ENCODE measurements at places on chromosomes 2 and 18.

- no peak for DNase-seq
These were observed 13.0 kb upstream of the KLF11 start for GRCh38 chr2:10030311-10030736.

DNA sequence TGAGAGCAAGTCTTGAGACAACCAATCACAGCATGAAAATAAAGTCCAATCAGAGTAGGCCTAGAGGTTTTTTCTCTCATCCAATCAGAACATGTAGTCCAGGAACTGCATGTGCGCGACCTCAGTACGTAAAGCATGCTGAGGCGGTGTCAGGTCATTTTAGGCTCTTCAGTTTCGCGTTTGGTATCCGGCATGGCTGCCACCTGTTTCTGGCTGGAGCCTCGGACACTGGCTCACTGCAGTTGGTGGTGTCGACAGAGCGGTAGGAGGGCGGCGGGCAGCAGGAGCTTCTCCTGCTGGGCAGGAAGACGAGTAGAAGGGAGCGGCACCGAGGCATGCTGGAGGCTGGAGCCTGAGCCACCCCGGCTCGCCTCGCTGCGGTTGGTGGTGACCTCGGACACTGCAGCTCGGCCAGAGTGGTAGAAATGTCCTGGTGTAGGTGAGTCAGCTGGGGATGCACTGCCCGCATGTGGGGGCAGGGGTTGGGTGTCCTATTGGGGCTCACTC lies 15.8 kb downstream of the CCDC74A start:
- DNase-seq, result no peak

DNA sequence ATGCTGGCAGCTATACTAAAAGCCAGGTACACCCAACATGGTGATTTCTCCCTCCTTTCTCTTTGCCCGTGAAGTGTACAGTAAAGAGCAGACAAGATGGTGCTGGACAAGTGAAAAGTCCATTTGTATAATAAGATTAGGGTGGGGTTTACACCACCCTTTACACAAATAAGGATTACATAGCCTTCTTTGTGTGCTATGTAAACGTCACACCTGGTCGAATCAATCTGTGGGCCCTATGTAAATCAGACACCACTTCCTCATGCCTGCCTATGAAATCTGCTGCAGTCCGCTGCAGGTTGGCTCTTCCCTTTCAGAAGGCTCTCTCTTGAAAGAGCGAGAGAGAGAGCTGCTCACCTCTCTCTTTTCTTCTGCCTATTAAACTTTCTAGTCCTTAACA lies 1054.3 kb upstream of the SLC39A10 start:
- DNase-seq, result no peak

DNA sequence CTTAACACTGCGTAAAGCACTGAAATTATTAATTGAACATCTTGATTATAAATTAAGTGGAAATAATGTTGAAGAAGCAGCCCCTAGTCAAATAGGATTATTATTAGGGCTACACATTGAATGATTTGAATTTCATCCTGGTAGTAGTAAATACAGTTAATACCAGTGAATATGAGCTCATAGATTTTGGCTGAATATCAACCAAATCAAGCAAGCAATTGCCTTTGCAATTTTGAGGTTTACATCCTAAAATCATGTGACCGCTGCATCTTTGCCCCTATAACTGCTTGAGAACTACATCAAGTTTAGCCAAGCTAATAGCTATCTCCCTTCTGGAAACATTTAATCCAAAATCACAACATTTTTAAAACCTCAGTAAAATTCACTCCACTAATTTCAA lies 801.2 kb upstream of the PIK3C3 start:
- DNase-seq, result no peak

DNA sequence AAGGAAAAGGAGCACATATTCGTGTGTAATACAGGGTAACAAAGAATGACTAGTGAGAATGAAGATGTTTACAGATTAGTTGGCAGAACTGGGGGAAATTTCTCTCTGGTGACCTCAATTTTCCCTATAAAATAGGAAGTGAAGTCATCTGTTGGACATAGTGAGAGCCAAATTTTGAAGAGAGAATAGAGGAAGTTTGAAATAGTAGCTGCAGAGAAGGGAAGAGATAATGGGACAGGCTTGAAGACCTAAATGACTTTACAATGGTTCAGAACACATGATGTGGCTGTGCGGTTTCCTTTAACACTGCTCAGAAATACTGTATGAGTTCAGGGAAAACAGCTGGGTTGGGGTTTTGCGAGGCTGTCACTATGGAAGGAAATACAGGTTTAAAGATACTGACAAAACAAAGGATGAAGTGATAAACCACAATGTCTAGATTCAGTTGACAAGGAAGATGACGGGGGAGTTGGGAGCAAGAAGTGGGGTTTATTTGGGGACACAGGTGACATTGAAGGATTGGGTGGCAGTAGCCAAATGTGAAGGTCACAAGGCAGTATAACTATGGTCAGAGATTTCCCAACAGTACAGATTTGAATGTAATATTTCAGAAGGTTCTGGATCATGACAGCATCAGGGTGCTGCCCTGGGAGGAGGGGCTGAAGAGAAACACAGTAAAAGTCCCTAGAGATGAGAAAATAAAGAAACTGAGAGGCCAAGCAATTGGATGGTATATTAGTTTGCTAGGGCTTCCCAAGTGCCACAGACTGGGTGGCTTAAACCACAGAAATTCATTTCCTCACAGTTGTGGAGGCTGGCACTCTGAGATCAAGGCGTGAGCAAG lies 82.6 kb upstream of the TANK start:
- peak; percentile 9 for DNase-seq

DNA sequence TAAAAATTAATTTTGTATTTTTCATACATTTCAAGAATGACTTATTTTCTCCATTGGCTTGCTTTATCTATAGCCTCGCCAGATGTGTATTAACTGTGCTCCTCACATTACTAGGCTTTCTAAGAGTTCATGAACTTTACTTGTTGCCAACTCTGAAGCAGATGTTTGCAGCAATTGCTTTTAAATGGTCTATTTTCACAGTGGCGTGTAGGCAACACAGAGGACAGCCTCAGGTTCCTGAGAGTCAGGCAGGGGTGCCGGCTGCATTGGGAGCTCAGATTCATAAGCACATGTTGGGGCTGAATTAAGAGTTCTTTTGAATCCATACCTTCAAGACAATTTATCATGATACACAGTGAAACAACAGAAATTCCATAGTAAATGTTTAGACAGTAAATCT lies 179.2 kb upstream of the PXDN start:
- no peak for DNase-seq

- DNase-seq, result no peak
These were observed 158.8 kb upstream of the WDSUB1 start for GRCh38 chr2:159445307-159445706.

GRCh38 chr2:107325981-107326786 lies 440.2 kb upstream of the ST6GAL2 start:
- DNase-seq, result no peak

- DNase-seq, result no peak
These were observed 47.3 kb downstream of the MAP3K20 start for GRCh38 chr2:173122936-173123335.

GRCh38 chr18:56900195-56901094 lies 246.4 kb upstream of the BOD1L2 start:
- no peak for DNase-seq

DNA sequence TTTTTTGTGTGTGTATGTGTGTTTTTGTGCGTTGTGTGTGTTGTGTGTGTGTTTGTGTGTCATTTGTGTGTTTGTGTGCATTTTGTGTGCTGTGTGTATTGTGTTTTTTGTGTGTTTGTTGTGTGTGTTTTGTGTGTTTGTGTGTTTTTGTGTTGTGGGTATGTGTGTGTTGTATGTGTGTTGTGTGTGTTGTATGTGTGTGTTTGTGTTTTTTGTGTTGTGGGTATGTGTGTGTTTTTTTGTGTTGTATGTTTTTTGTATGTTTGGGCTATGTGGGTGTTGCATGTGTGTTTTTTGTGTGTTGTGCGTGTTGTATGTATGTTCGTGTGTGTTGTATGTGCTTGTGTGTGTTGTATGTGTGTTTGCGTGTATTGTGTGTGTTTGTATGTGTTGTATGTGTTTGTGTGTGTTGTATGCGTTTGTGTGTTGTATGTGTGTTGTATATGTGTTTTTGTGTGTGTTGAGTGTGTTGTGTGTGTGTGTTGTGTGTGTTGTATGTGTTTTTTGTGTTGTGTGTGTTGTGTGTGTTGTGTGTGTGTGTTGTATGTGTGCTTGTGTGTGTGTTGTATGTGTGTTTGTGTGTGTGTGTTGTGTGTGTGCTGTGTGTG lies 275.3 kb downstream of the HRH4 start:
- no peak for DNase-seq

DNA sequence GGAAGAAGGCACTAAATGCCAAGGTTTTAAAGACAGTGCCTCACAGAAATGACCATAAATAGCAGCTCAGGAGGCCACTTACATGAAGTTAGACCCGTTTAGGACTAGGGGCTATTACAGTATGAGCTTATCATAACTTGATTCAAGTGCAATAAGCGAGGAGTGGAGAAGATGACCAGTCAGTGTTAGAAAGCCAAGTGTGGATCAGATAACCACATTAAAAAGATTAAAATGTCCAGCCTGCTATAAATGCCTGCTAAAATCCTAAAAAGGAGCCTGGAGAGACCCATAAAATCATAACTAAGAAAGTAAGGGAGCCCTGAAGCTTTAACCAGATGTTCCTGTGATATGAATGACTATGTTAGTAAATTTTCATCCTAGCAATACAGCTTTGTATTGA lies 117.5 kb upstream of the ZNF521 start:
- no peak for DNase-seq

GRCh38 chr2:7841751-7842150 lies 840.1 kb upstream of the ID2 start:
- no peak for DNase-seq

DNA sequence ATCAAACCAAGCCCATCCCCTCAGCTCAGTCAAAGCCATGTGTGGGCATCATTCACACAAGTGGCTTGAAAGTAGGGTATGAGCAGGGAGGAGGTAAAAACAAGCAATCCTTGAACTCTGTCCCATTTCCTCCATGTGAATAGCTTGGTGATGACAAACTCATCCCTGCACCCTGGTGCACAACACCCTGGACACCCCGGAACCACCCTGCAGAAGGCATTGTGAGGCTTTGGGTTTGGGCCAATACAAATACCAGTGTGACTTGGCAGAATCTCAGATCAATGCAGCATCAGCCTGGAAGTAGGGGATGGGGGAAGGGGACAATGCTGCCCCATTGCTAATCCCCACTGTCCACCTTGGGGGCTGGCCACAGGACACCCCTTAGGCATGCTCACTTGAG lies 28.6 kb downstream of the TGFA start:
- no peak for DNase-seq

DNA sequence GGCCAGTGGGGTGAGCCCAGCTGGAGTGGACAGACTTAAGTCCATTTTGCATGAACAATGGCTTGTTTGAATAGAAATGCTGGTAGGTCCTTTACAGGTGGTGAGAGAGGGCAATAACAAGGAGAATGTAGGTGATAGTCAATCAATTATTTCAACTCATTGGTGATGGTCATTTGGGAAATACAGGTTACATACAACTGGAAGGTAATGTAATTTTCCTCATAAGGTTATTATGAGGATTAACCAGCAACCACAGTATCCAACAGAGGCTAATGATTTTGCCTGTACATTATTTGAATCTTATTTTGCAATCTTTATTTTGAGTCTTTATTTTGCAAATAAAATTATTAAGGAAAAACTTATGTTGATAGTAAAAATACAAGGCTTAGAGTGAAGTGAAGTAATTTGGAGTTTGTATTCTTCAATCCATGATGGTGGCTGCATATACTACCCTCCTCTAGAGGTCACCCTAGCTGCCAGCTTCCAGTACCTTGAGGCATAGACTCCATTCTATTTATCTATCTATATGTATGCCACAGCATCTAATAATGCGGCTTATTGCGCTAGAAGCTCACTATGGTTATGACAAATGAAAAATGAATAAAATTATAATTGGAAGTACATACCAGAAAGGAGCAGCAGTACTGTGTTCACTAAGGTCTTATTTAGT lies 20.5 kb upstream of the HNMT start:
- DNase-seq, result no peak

DNA sequence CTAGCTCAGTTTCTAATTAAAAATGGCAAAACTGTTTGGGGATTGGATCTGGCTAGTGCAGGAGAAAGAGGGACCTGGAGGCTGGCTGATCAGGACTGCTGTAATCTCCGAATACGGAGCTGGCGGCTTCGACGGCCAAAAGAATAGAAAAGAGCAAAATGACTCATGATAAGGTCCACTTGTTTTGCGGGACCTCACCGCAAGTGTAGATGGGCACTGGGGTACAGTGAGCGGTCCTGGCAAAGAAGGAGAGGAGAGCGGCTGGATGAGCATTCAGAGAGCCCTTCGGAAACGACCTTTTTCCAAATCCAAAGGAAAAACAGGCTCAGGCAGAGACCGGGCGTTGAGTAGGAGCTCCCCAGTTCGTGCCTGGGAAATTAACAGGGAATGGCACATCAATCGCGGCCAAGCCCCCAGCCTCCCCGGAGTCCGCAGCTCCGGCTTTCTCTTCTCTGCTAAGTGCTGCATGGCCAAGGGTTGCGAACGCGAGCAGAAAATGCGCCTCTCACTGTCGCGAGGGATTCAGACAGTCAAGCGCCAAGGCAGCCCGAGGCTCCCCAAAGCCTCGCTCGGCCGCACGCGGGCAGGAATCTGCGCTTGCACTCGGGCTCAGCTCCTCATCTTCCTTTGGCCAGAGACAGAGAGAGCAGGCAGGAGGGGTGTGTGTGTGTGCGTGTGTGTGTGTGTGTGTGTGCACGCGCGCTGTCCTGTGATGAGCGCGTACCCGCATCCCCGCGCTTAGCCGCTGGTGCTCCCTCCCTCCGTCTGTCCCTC lies 1.8 kb downstream of the DCC start:
- no peak for DNase-seq

- DNase-seq, result no peak
These were observed 255.3 kb upstream of the ID2 start for GRCh38 chr2:8426550-8426949.

Data from activated CD4-positive, CD25-positive, alpha-beta regulatory T cell (primary cell).